ENCODE measurements at places on chromosomes 7 and 10.

DNA sequence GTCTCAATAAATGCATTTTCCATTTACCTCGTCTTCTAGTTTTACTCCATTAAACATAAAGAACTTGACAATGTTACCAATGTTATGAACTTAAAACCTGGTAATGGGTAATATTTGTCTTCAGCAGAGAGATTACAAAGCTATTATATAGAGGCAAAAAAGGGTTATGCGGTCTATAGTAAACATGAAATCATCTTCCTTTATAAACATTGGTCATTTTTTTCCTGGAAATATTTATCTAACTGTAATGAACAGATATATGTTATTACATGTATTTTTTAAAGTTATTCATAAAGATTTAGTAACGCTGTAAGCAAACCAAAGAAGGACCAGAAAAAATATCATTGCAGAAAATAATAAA is 1.3 kb downstream of the VWDE start:
- DNase-seq = no peak

- DNase-seq = no peak
Observed at GRCh38 chr10:124747745-124748144, 3.6 kb upstream of the FAM53B start.

DNA sequence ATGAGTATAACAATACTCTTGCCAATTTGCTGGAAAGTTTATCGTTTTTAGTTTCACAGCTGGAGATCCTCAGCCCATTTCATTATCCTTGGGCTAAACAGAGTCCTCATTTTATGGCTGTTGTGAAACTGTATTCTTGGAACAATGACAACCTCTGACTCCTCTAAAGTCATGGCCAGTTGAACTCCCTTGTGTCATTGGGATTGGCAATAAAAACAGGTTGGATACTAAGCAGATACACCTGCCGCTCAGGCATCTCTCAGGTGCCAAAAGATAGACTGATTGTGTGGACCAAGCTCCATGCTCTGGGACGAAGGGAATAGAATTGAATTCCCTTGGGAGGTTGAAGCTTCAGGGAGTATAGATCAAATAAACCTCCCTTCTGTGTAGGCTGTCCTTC is 182.2 kb downstream of the WDR11 start:
- DNase-seq = no peak

DNA sequence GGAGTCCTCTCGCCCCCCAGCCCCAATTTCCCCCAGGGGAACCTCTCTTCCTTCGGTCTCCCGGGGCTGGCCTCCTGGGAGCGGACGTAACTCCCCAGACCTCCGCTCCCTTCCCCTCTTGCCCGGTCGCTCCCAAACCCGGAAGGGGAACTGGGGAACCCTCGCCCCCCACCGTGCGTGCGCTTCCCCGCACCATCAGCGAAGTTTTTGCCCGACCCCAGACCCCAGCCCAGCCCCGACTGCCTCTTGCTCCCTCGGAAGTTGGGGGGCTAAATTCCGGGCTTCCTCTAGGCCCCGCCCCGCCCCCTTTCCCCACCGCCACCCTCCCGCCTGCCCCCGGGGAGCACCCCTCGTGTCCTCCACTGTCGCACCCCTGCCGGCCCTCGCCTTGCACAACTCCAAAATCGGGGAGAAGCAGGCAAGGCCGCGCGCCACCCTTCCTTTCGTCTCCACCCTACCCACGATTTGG is 436 bp downstream of the GNB2 start:
- peak; percentile 30 for DNase-seq

GRCh38 chr10:64023926-64024470 is 502.8 kb downstream of the REEP3 start:
- no peak for DNase-seq

- no peak for DNase-seq
Observed at GRCh38 chr10:28842321-28842720, 165.0 kb downstream of the BAMBI start.

DNA sequence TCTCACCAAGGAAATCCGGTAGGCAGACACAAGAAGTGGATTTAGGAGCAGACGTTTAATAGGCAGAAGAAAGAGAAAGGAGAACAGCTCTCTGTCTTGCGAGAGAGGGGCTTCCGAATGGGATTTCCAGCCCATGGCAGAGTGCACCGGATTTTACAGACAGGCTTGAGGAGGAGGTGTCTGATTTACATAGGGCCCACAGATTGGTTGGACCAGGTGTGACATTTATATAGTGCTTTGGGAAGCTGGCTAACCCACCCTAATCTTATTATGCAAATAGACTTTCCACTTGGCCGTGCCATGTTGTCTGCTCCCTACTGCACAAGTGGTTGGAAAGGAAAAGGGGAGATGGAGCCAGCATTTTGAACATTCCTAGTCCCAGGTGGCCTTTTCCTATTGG is 57.8 kb downstream of the ANKMY2 start:
- DNase-seq = no peak

DNA sequence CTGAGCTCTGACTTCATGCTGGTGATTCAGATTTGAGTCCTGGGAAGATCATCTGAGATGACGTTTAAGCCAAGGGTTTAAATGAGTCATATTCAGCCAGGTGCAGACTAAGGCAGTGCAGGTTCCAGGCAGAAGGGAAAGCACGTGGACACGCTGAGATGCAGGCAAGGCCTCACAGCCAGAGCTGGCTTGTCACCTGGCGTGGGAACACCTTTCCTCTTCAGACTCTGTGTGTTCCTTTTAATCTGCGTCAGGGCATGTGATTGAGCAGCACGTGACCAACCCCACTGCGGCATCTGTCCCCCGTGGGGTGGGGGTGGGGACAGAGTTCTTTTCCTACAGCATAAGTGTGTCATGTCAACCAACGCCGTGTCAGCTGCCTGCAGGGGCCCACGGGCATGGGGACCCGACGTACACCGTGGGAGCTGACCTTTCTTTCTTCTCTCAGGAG is 10.7 kb upstream of the IDI2 start:
- DNase-seq = no peak

- no peak for DNase-seq
Observed at GRCh38 chr10:93435621-93436397, 46.3 kb downstream of the MYOF start.

- DNase-seq = no peak
Observed at GRCh38 chr7:115332691-115333090, 410.8 kb downstream of the MDFIC start.

DNA sequence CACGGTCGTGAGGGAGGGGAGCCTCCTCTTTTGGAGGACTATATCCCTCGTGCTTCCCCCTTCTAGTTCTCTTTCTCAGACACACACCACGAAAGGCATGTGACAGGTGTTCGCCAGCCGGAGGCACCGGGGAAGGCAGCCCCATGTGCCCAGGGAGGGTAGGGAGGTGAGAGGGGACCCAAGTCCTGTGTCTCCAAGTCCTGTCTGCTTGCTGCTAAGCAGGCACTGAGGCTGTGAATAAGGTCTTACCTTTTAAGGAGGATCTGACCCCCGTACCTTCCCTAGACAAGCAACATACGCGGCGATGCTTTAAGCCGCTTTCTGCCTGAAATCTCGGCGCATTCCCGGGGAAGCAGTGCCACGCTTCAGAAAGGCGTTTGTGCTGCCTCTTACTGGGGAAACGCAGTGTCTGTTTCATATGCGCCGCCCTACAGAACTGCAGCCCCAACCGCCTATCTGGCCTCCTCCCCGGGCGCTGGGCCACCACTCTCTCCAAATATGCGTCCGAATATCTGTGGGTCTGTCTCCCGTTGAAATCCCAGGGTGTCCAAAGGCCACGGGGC is 770 bp downstream of the PLXNA4 start:
- DNase-seq = no peak

DNA sequence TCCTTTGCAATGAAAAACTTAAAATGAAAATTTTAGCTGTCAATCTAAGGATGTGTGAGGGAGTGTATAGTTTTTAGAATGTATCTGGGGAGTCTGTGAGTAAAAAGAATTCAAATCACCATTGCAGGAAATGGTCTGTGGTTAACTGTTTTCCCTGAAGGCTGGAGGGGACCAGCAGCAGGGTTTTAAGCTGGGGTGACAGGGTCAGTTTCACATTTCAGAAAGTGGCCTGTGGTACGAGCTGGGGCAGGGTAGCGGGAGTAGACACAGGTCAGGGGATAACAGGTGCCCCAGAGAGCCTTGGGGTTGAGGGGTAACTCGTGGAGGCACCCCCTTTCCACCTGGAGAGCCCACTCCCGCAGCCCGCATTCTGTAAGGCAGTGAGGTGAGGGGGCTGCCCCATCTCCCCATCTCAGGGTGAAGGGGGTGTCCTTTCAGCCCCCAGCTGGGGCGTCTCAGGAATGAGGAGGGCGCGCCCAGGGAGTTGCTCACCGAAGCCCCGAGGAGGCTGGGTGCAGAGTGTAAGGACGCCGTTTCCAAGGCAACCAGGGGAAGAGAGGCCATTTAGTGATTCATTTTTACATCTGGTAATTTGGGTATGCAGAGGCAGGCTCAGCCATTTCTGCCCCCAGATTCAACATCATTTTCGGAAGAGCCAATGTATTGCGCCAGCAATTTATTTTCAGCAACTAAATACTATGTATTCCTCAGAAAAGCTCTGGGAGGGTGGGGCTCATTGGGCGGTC is 168.9 kb downstream of the SLIT1 start:
- no peak for DNase-seq

GRCh38 chr10:131113709-131114291 is 197.7 kb downstream of the TCERG1L start:
- no peak for DNase-seq

- no peak for DNase-seq
Observed at GRCh38 chr10:26593896-26594295, 103.6 kb upstream of the PDSS1 start.

- no peak for DNase-seq
Observed at GRCh38 chr7:38306914-38307313, 33.5 kb upstream of the TARP start.

DNA sequence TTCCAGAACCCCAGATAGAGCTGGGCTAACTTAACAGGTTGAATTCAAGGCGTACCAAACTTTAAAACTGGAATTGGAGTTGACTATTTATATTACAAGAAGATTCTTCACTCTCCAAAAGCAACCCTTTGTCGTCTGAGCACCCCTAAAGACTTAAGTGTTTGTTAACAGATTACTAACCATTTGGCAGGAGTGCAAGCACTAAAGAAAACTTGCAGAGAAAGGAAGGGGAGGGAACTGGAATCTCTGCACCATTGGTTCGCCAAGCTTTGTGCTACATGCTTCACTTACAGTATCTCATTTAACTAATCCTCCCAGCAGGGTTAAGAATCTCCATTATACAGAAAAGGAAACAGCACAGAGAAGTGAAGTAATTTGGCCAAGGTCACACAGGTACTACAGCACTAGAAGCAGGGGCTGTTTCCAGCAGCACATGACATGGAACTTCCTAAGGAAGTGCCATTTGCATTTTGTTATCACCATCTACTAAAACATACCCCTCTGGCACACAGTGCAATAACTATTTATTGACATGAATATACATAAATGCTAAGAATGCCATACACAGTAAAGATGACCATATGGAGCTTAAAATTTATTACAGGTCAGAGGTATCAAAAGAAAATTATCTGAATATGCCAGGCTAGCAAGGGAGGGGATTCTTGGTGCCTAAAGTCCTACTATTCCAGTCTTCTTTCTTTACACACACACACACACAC is 201.2 kb downstream of the KCNMA1 start:
- DNase-seq = no peak

DNA sequence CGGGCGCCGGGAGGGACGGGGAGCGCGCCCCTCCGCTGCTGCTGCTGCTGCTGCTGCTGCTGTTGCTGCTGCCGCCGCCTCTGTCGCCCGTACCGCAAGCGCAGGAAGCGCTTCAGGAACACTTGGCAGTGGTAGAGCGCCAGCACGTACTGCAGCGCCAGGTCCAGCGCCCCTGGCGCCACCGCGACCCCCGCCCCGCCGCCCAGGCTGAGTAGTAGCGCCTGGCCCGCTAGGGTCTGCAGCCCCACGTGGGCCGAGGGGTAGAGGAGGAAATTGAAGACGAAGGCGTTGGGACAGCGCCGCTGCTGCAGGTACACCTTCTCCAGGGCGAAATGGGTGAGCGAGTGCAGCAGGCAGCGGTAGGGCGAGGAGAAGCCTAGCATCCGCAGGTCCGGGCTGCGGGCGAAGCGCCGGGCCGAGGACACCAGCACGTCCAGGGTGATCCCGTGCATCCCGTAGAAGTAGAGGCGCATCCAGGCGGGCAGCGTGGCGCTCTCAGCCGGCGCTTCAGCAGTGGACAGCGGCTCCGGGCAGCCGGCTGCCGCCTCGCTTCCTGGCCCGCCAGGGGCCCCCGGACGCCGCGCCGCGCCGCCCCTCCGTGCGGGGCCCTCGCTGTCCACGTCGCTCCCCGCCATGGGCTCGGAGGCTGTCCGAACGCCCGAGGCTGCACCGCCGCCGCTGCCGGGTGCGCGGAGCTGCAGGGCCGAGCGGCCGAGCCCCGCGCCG is at the start of gene TMEM229A:
TSS of gene TMEM229A (minus strand) at position 699 of the 726 bp plus-strand sequence. CDS start at position 635, 64 bp downstream.
- DNase-seq = no peak

DNA sequence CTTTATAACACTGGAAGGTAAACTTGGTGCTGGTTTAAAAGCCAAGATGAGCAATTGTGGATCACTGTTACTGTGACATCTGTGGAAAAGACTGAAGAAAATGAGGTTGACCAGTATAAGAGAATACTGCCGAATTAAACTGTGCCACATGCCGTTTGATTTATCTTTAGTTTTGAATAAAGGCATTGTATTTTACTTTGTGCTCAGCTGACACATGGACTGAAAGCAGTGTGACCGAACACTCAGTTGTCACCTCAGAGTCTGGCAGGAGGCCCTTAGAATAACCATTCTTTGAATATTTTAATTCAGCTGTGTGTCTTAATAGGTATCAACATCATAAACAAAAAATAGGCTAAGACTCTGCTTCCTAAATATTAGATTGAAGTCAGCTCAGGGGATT is 133.7 kb upstream of the GJD4 start:
- DNase-seq = no peak

GRCh38 chr7:125057963-125058362 is 128.3 kb upstream of the POT1 start:
- no peak for DNase-seq

- DNase-seq = no peak
Observed at GRCh38 chr7:29396563-29396962, 167.1 kb upstream of the PRR15 start.

- no peak for DNase-seq
Observed at GRCh38 chr7:43535031-43535451, 47.9 kb upstream of the STK17A start.

- no peak for DNase-seq
Observed at GRCh38 chr7:131342864-131343442, 15.3 kb downstream of the MKLN1 start.

GRCh38 chr7:28767356-28767755 is 190.8 kb downstream of the TRIL start:
- no peak for DNase-seq

DNA sequence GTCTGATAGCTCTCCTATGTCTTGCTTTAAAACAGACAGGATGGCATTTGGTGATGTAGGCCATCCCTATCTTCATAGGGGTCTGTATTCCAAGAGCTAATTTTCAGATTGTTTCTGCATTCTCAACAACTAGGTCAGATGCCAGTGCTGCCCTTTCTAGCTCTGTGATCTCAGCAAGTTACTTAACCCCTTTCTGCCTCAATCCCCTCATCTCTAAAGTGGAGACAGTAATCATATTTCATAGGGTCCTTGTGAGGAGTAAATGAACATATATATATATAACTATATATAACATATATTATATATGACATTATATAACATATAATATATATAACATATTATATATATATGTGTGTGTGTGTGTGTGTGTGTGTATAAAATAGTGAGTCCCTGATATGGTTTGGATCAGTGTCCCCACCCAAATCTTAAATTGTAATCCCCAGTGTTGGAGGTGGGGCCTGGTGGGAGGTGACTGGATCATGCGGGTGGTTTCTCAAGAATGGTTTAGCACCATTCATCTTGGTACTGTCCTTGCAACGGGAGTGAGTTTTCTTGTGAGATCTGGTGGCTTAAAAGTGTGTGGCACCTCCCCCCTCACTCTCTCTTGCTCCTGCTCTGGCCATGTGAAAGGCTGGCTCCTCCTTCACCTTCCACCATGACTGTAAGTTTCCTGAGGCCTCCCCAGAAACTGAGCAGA is 45.2 kb downstream of the HIPK2 start:
- no peak for DNase-seq

Measured in T-helper 2 cell (primary cell).